ENCODE measurements at places on chromosomes 3 and 15.

GRCh38 chr3:46672349-46672695 lies 21.2 kb downstream of the ALS2CL start:
- DNase-seq = no peak

DNA sequence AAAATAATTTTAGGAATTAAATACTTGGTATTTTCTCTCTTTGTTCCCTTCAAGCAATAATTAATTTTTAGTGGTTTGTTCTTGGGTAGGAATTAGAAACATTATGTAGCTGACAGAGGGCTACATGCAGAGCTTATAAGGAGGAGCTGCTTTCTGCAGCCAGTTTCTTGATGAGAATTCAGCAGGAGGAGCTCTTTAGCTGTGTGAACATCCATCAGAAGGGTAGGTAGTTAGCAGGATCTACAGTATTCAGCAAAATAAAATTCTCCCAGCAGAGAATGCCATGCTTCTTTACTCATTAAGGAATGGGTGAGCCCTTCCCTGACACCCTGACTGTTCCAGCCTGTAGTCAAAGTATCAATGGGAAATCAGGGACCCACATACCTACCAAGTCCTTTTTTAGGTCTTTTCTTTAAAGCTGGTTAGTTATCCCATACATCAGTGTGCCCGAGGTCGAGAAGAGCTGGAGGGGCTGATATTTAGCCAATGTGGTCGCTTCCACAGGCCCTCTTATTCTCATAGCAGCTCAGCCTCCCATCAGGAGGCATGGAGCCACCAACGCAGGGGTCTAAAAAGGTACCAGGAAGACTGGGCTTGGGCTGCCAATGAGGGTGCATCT lies 54.0 kb downstream of the KCNAB1 start:
- no peak for DNase-seq

DNA sequence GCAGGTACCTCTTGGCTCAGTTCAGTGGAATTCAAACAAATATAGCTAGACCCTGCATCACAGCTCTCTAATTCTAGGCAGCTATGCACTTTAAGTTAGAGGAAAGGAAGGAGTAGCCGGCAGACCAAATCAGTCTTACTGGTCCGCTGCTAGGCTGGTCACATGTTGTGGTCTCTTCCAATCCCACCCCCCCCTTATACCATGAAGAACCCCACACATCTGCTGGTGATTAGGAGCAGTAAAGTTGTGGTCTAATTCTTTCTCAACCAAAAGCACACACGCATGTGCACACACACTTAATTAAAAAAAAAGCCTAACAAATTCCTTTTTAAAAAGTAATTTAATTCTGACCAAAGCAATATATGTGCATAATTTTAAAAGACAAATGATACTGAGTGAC lies 16.7 kb upstream of the SH3GL3 start:
- DNase-seq = no peak

DNA sequence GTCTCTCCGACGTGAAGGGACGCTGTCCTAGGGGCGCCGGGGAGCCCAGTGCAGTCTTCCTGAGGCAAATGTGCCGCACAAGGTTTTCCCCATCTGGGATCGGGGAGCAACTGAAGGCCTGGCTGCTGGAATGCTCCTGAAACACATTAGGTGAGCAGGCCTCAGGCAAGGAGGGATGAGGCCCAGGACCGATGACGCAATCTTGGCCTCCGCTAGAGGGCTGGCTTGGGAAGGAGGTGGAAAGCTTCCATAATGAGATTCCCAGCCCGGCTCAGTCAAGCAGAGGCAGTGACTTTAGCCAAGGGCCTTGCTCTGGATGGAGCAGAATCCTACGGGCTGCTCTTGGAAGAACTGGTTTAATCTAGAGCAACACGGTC lies 50.8 kb downstream of the CPN2 start:
- no peak for DNase-seq

GRCh38 chr3:122233101-122233952 lies 49.9 kb downstream of the CASR start:
- DNase-seq = no peak

GRCh38 chr3:56916716-56917360 lies 115.1 kb upstream of the ARHGEF3 start:
- no peak for DNase-seq

GRCh38 chr3:104291878-104292277 lies 1074.8 kb upstream of the ALCAM start:
- DNase-seq = no peak

DNA sequence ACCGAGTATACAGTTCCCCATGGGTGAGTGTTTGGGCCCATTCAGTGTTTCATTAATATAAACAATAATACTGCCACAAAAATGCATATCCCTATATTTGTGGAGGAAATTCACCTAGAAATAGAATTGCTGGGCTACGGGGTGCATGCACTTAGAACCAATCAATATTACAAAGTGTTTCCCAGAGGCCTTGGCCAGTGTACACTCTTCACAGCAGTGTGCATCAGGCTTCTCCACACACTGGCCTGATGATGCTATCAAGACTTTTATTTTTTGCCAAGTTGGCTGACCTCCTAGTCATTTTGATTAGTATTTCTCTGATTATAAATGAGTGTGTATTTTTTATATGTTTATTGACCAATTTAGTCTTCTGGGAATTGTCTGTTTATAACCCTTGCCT lies 323.7 kb downstream of the EPHB1 start:
- DNase-seq = no peak

DNA sequence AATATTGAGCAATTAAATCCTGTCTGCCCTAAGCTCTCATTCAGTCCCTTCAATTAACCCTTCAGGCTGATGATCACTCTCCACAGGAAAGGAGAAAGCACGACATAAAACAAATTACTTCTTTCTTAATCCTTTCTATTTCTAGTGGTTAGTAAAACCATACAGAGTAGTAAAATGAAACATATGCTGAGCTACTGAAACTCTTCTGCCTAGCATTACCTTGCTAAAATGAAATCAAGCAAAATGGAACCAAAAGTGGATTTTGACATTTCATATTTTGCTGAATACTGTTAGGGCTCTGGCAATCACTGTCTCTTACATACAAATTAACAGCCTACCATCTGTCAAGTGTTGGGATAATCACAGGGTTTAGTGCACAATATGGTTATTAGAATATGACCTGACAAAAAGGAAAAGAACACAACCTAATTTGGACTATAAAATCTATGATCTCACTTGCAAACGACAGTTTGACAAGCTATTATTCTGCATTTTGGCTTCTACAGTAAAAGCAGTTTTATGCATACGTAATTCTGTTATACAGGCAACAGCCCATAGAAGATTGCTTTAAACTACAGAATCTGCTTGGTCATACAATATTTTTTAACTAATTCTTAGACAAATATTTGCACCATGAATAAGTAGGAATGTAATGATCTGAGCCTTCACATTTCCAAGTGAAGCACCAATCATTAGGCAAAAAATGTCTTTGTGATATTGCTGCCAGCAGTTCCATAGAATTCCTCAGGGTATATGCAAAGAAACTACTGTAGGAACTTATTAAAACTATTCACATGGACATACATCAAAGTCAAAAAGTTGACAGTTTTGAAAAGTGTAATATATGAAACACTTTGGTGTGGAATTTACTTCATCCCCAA lies 105.0 kb downstream of the FHIT start:
- DNase-seq = no peak

DNA sequence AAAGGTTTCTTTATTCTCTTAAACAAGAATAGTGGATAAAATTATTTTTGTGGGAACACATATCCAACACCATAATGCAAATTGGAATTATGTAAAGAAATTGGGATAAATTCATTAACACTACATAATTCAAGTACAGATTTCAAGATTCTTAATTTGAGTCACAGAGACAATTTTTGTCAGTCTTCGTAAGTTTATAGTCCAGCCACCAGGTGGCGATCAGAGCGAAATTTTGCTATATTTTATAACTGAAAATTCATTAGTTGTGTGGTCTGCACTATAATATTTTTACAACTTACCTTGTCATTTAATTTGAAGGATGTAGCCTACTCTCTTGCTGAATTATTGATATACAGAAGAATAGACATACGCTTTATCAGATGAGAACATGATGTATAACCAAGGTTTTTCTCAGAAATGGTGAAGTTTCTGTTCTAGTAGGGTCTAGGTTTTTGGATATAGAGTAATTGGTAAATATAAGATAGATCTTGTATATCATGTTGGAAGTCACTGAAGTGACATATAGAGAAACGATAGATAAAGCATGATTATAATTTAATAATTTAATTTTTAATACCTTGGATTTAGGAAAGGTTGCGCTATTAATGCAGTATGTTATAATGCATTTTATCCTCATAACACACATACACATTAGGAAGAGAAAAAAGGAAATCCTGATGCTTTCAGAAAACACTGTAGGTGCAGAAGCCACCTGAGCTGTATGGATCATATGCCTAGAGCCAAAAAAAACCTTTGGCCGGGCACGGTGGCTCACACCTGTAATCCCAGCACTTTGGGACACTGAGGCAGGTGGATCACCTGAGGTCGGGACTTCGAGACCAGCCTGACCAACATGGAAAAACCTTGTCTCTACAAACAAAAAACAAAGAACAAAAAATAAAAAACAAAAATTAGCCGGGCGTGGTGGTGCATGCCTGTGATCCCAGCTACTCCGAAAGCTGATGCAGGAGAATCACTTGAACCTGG lies 31.7 kb downstream of the PLSCR4 start:
- DNase-seq = peak; percentile 10

DNA sequence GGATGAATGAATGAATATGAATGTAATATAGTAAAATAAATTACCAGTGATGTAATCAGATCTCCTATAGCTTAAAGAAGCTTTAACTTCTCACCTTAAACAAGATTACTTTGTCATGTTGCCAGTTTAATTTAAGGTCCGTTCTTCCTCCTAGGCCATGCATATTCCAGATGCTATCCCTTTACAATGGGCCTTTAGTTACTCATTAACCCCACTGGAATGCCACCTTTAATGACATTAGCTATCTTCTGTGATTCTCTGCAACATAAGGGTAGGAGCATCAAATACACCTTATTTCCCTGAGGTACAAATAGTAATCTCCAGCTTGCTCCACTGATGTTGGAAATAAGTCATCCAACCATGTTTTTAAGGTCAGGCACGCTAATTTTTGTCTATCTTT lies 63.0 kb upstream of the TIMP4 start:
- DNase-seq = no peak

DNA sequence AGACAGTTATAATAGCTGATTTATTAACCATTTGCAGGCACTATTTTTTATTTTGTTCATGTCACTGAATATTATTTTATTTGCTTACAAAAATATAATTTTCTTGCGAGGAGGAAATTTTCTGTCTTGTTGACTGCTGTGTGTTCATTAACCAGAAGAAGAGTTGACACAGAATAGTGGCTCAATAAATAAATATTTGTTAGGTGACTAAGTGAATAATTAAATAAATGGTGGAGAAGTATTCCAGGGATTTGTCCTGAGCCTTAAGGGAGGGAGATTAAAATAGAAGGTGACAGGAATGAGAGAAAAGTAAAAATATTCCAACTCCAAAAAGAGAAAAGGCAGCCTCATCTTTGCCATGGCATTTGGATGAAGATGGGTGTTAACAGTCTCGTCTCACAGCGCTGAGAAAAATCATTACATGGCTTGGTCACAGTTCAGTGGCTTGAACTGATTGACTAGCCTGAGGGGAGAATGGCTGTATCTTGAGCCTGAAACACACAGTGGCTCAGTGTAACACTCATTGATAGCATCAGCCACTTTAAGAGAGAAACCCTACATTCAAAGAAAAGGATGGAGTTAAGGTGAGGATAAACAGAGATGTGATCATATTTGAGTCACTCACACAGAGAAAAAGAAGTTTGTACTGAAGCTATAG lies 449.9 kb upstream of the NAALADL2 start:
- DNase-seq = no peak

- DNase-seq = no peak
These were observed 27.5 kb upstream of the MASP1 start for GRCh38 chr3:187318819-187319616.
